ENCODE measurements at places on chromosomes 12 and 14. TPM values are rescaled to one million over a fixed set of nuclear protein-coding genes. Genes with fewer than 3 reads are reported as not detected.
A peak's percentile ranks its signal among the peaks of the same experiment; 100 is the strongest.

The NINJ2 gene
- not detected for total RNA-seq

The PRH2 gene
- not detected for total RNA-seq

The TBC1D30 gene
- total RNA-seq: 6.6 TPM

The CCDC177 gene
- not detected for total RNA-seq

The INHBE gene
- total RNA-seq: 1.3 TPM

The RAD9B gene
- total RNA-seq: 0.43 TPM

The CLEC7A gene
- not detected for total RNA-seq

The C1R gene
- total RNA-seq: 3.5 TPM

The KRT72 gene
- total RNA-seq: not detected

GRCh38 chr12:78324234-78324633 is 493.5 kb downstream of the NAV3 start:
- no peak for DNase-seq

GRCh38 chr12:93145086-93145485 is 216.0 kb upstream of the EEA1 start:
- no peak for DNase-seq

GRCh38 chr12:57207731-57208630 is 8.6 kb upstream of the NXPH4 start:
- DNase-seq: no peak

GRCh38 chr12:79301181-79301580 is 389.6 kb downstream of the PAWR start:
- DNase-seq: no peak

- peak; percentile 71 for DNase-seq
These were observed 378.8 kb upstream of the FAR2 start for GRCh38 chr12:28770322-28770721.

DNA sequence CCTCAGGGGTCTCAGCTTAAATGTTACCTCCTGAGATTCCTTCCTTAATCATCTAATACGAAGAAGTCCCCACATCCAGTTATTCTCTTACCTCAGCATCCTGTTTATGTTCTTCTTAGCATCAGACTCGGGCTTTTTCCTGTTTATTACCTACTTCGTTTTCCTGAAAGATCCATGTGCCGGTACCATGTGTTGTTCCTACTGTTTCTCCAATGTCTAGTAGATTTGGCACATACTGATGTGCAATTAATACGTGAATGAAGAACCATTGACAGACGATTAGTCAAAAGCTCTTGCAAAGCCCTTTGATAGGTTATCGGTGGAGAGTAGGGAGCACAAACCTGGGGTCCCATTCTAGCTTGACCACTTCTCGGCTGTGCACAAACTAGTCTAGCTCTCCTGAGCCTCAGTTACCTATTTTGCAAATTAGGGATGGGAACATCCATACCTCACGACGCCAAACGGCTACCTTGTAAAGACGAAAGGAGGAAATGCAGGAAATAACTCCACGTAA is 735 bp upstream of the MAPKAPK5 start:
- DNase-seq: no peak

DNA sequence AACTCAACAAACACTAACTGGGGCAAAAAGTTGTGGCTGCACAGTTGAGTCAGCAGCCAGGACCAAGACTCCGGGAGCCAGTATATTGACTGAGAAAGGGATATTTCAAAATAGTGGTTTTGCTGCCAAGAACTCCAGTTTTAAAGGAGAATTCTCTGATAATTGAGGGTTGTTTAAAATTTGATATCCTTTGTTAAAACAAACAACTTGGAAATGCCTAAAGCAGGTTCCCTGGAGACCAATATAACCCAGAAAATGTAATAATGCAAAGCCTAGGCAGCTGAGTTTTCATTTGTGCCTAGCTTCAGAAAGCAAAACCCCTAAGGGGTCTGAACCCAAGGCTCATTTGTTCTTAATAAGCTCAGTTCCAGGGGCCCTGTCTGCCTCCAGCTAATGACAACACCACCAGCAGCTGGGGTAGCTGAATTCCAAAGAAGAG is 311.7 kb upstream of the CCDC196 start:
- no peak for DNase-seq

- DNase-seq: no peak
These were observed 20.1 kb downstream of the MORN3 start for GRCh38 chr12:121649322-121649721.

- no peak for DNase-seq
These were observed 300.1 kb downstream of the C12orf50 start for GRCh38 chr12:87728931-87729593.

- DNase-seq: no peak
These were observed 139.4 kb upstream of the RMST start for GRCh38 chr12:97323154-97323553.

DNA sequence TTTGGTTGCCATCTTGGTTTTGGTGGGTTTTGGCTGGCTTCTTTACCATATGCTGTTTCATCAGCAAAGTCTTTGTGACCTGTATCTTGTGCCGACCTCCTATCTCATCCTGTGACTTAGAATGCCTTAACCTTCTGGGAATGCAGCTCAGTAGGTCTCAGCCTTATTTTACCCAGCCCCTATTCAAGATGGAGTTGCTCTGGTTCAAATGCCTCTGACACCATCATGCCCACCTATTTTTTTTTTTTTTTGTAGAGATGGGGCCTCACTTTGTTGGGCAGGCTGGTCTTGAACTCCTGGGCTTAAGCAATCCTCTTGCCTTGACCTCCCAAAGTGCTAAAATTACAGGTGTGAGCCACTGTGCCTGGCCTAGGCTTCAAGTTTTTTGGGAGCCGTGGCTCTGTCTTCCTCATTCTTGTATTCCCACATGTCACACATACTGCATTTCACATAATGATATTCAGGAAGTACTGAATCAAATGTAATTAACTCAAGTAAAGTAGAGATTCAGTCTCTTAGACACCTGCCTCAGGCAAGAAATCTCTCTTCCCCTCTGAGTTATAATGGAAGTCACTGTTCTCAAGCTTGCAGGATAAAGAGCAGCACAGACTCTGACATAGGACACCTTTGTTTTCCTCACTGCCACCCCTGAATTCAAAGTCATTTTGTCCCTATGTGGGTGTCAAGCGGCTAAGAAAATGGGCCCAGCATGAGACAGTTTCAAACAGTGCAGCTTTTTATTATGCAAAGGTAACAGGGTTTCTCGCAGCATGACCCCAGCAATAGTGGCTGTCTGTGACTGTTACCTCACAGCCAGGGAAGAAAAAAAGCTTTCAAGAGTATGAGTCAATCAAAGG is 159.0 kb downstream of the PTPN11 start:
- no peak for DNase-seq

GRCh38 chr12:31477687-31478086 is 113.2 kb downstream of the DENND5B start:
- no peak for DNase-seq

- DNase-seq: no peak
These were observed 7.6 kb downstream of the M6PR start for GRCh38 chr12:8941691-8942478.

GRCh38 chr14:75615200-75615599 is 36.8 kb downstream of the FLVCR2 start:
- no peak for DNase-seq

DNA sequence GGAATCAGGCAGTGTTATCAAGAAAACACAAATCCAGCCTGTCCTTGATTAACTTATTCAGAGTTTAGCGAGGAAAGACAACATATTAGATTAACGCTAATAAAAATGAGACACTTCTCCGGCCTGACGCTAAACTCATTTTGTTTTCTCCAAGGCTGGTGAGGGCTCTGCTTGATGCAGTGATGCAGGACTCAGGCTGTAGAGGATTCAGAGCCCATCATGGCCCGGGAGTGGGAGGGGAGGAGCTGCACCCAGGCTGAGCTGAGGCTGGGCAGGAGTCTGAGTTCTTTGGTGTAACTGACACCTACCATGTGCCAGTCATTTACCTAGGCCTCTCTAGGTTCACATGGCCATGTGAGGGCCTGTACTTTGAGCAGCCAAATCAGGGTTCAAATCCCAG is 70.0 kb downstream of the WSCD2 start:
- DNase-seq: no peak

- no peak for DNase-seq
These were observed 209.7 kb upstream of the BMP4 start for GRCh38 chr14:54166049-54166950.
